ENCODE measurements at places on chromosomes 11 and 22.
A peak's percentile ranks its signal among the peaks of the same experiment; 100 is the strongest.

- H3K27ac ChIP-seq = no peak overlapping the region
- H3K4me1 ChIP-seq = no peaks in the 10 kb centered on the region
- no peak overlapping the region for H3K4me3 ChIP-seq
- no peak for DNase-seq
These were observed 225.6 kb upstream of the E2F8 start for GRCh38 chr11:19466314-19466713.

- no peaks in the 10 kb centered on the region for H3K36me3 ChIP-seq
- no peaks in the 10 kb centered on the region for H3K27me3 ChIP-seq
- no peak overlapping the region for H3K27ac ChIP-seq
- no peaks in the 10 kb centered on the region for H3K4me1 ChIP-seq
- no peak for DNase-seq
These were observed 744 bp downstream of the PRAME start for GRCh38 chr22:22558071-22558971.

DNA sequence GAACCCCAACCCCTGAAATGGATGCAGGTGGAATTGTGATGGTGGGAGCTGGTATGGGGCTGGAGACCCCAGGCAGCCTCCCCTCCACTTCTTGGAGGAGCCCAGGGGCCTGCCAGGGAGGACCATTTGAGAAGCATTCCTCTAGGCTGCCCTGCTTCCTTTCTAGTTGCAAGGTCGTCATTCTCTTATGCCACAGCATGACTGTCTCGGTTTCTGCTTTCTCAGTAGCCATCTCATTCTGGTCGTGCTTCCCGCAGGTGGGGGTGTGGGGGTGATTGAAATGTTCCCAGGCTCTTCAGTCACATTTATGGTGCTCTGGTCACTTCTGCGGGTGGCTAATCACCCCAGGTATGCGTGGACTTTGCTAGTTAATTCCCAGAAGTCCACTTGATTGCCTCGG is 223.7 kb upstream of the TBCEL start:
- no peaks in the 10 kb centered on the region for H3K4me1 ChIP-seq
- DNase-seq = no peak
- no peaks in the 10 kb centered on the region for H3K36me3 ChIP-seq
- no peak overlapping the region for H3K27ac ChIP-seq

DNA sequence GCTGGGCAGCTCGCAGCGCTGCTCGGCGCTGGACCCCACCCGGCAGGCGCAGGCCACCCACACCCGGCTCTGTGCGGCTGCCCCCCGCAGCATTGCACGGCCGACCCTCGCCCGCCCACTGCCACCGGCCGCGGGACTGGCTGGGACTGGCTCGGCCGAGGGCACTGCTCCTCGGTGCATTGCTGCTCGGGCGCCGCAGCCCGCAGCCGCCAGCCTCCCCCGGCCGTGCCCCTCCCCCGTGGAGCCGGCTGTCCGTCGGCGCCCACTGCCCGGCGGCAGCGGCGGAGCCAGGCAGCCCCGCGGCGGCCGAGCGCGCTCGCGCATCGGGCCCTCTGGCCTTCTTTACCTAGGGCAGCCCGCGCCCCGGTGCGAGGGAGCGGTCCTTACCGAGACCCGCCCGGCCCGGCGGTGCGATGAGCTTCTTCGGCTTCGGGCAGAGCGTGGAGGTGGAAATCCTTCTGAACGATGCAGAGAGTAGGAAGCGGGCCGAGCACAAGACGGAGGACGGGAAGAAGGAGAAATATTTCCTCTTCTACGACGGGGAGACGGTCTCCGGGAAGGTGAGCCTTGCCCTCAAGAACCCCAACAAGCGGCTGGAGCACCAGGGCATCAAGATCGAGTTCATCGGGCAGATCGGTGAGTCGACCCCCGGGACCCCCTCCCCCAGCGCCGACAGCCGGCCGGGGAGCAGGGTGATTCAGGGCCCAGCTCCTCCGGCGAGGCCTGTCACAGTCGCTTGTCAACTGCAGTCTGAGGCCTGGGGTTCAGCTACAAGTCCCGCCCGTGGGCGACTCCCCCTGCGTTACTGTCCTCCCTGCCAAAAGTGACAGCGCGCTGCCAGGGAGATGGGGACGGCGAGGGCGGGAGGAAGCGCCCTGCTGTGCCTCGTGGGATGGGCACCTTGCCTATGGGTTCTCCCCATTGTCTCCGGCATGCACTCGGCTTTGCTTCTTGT is 516 bp downstream of the VPS26B start:
- peak overlapping the region; percentile 81 for H3K4me3 ChIP-seq
- H3K27ac ChIP-seq = peak overlapping the region; percentile 91
- H3K36me3 ChIP-seq = no peaks in the 10 kb centered on the region
- H3K27me3 ChIP-seq = no peaks in the 10 kb centered on the region
- peaks cover 14% of the 10 kb centered on the region for H3K4me1 ChIP-seq

- no peak overlapping the region for H3K4me3 ChIP-seq
- H3K27ac ChIP-seq = no peak overlapping the region
- no peak for DNase-seq
- peaks cover 8% of the 10 kb centered on the region for H3K4me1 ChIP-seq
These were observed 2.1 kb downstream of the SYT9 start for GRCh38 chr11:7253800-7254199.

DNA sequence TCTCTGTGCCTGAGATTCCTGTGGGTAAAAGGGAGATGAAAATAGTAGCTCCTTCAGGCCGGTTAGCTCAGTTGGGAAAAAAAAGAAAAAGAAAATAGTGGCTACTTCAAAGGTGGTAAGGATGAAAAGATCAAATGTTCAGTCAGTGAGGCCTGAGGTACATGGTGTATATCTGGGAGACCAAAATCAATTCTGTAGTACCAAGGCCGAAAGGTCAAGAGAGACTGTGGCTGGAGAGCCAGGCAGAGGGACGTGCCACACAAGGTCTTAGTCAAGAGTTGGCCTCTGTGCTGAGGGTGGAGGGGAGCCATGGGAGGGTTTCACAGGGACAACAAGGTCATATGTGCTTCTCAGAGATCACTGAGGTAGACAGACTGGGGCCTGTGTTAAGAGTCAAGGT is 4.8 kb upstream of the GDPD5 start:
- H3K36me3 ChIP-seq = no peaks in the 10 kb centered on the region
- H3K27ac ChIP-seq = no peak overlapping the region
- peaks cover 2% of the 10 kb centered on the region for H3K4me1 ChIP-seq
- no peaks in the 10 kb centered on the region for H3K27me3 ChIP-seq

DNA sequence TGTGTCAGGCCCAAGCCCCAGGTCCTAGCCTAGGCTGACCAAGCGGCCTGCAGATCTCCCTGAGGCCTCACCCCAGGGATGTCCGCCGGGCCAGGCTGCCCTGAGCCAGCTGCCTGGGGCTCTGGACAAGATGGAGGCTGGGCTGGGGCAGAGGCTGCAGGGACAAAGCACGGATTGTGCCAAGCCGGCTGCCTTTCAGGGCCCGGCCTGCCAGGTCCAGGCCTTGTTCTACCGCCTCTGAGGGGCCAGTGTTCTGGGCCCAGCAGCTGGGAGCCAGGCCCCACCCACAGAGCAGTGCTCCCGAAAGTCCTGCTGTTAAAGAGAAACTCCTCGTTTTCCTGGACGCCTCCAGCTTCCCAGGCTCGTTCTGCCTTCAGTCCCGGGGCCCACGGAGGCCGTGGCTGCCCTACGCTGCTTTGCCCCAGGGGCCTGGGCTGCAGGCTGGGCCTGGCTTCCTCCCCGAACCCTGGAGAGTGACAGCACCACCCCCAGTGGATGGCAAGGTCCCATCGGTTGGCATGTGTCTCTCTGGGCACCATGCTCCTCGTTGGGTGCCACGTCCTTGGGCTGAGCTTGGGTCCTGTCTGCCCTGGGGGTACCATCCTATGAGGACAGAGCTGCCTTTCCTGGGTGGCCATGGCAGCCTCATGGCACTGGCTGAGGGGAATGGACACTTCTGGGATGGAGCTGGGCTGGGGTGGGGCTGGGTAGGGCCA is 7.6 kb downstream of the BRSK2 start:
- H3K4me3 ChIP-seq = no peak overlapping the region
- H3K36me3 ChIP-seq = no peaks in the 10 kb centered on the region
- peaks cover 6% of the 10 kb centered on the region for H3K27me3 ChIP-seq
- no peak for DNase-seq
- no peak overlapping the region for H3K27ac ChIP-seq
- H3K4me1 ChIP-seq = no peaks in the 10 kb centered on the region

DNA sequence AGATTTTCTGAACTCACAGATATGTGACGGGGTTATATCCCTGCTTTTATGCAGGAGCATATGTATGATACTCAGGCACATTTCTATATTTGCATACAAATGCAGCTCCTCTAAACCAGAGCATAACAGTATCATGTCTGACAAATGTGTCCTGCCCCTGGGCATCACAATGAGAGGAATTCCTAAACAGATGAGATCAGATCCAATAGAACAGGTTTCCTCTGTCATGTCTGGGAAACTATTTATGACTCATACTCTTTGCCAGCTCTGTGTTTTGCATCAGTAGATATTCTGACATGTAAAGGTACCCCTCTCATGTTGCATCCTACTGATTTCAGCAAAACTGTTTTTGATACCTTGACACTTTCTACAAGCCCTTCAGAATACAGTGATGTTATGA is 29.4 kb downstream of the SYT9 start:
- DNase-seq = no peak
- H3K36me3 ChIP-seq = no peaks in the 10 kb centered on the region
- no peaks in the 10 kb centered on the region for H3K27me3 ChIP-seq
- no peak overlapping the region for H3K4me3 ChIP-seq
- H3K4me1 ChIP-seq = no peaks in the 10 kb centered on the region
- H3K27ac ChIP-seq = no peak overlapping the region

DNA sequence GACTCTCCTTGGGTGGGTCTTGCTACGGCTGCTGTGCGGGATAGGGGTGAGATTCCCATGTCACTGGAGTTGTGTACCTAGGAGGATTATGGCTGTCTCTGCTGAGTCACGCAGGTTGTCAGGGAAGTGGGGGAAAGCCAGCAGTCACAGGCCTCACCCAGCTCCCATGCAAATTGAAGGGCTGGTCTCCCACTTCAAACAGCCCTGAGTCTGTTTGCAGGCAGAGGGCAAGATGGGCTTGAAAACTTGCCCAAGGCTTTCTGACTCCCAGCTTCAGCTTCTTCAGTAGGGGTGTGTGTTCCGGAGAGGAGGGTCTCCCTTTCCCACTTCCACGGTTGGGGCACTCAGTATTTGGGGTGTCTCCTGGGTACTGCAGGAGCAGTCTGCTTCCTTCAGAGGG is 10.9 kb upstream of the SC5D start:
- no peak for DNase-seq
- no peaks in the 10 kb centered on the region for H3K36me3 ChIP-seq
- H3K4me1 ChIP-seq = no peaks in the 10 kb centered on the region
- H3K4me3 ChIP-seq = no peak overlapping the region

- H3K36me3 ChIP-seq = no peaks in the 10 kb centered on the region
- H3K27ac ChIP-seq = no peak overlapping the region
- H3K27me3 ChIP-seq = no peaks in the 10 kb centered on the region
- no peak overlapping the region for H3K4me3 ChIP-seq
- no peak for DNase-seq
These were observed 37.8 kb downstream of the MUC5B start for GRCh38 chr11:1260620-1261019.

GRCh38 chr11:122523846-122524805 is 131.4 kb upstream of the UBASH3B start:
- H3K4me1 ChIP-seq = no peaks in the 10 kb centered on the region
- no peak overlapping the region for H3K27ac ChIP-seq
- no peaks in the 10 kb centered on the region for H3K36me3 ChIP-seq
- H3K27me3 ChIP-seq = no peaks in the 10 kb centered on the region
- DNase-seq = no peak
- H3K4me3 ChIP-seq = no peak overlapping the region

- no peaks in the 10 kb centered on the region for H3K27me3 ChIP-seq
- H3K4me1 ChIP-seq = no peaks in the 10 kb centered on the region
- no peak overlapping the region for H3K4me3 ChIP-seq
- H3K36me3 ChIP-seq = no peaks in the 10 kb centered on the region
- H3K27ac ChIP-seq = no peak overlapping the region
These were observed 32.6 kb upstream of the CHKA start for GRCh38 chr11:68153742-68154141.

DNA sequence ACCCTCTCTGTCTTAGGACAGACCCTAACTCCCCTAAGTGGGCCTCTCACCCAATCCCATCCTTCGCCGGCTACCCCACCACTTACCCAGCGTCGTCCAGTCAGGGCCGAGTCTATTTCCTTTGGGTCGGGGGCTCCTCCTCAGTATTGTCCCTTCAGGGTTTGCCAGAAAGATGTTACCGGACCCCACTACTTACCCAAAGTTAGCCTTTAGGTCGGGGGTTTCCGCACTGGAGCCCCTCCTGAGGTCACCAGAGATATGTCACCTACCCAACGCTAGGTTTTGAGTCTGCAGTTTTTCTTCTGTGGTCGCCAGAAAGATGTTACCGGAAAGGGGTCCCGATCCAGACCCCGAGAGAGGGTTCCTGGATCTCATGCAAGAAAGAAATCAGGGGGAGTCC is 17.9 kb upstream of the B4GALNT4 start:
- peaks cover 6% of the 10 kb centered on the region for H3K4me1 ChIP-seq
- H3K27ac ChIP-seq = no peak overlapping the region
- DNase-seq = no peak

- no peaks in the 10 kb centered on the region for H3K4me1 ChIP-seq
- no peaks in the 10 kb centered on the region for H3K27me3 ChIP-seq
- DNase-seq = no peak
- peaks cover 3% of the 10 kb centered on the region for H3K36me3 ChIP-seq
These were observed 40.8 kb upstream of the ST14 start for GRCh38 chr11:130118636-130119387.

GRCh38 chr11:117034901-117035300 is 63.3 kb downstream of the SIK3 start:
- no peaks in the 10 kb centered on the region for H3K4me1 ChIP-seq
- H3K27me3 ChIP-seq = no peaks in the 10 kb centered on the region
- no peak overlapping the region for H3K27ac ChIP-seq
- no peak for DNase-seq
- H3K4me3 ChIP-seq = no peak overlapping the region

DNA sequence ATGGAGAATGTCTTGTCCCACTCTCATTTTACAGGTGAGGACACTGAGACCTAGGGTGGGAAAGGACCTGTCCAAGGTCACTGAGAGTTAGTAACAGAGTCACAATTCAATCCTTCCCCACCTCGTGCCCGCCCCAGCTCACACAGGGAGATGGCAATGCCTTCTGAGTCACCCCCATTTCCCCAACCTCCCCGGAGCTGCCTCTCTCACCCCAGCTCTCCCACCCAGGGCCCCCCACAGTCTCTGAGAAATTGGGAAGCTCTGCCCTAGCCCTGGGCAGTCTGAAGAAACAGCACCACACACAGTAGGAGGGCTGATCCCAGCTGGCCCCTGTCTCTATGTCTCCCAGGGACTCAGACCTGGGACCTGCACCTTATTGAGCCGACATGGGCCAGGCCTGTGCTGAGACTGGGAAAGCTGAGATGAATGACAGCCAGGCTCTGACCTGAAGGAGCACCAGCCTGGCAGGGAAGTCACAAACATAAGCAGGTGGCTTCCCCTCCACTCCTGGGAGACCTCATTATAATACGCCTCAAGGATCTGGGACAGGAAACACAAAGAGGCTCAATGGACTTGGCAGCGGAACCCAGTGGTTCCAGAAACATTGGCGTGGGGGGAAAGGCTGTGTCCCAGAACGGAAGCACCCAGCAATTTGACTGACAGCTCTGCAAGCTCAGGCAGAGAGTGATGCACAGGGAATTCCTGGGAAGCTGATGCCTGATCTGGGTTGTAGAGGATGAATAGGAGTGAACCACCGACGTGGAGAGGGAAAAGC is 51.0 kb downstream of the CD6 start:
- H3K4me1 ChIP-seq = no peaks in the 10 kb centered on the region
- no peaks in the 10 kb centered on the region for H3K36me3 ChIP-seq
- H3K27me3 ChIP-seq = no peaks in the 10 kb centered on the region
- no peak for DNase-seq
- H3K27ac ChIP-seq = no peak overlapping the region
